Progenitor cell of endocrine pancreas (in vitro differentiated cells): ENCODE measurements at places on chromosomes 11 and 22.

- no peaks in the 10 kb centered on the region for H3K27me3 ChIP-seq
- peak overlapping the region; percentile 98 for H3K27ac ChIP-seq
- DNase-seq: no peak
Measured at GRCh38 chr11:6682591-6682935, 577 bp downstream of the MRPL17 start.

- no peaks in the 10 kb centered on the region for H3K27me3 ChIP-seq
- no peaks in the 10 kb centered on the region for H3K36me3 ChIP-seq
- peaks cover 13% of the 10 kb centered on the region for H3K4me1 ChIP-seq
- H3K27ac ChIP-seq: peak overlapping the region; percentile 96
Measured at GRCh38 chr11:124799348-124800225, 619 bp downstream of the MSANTD2 start.

DNA sequence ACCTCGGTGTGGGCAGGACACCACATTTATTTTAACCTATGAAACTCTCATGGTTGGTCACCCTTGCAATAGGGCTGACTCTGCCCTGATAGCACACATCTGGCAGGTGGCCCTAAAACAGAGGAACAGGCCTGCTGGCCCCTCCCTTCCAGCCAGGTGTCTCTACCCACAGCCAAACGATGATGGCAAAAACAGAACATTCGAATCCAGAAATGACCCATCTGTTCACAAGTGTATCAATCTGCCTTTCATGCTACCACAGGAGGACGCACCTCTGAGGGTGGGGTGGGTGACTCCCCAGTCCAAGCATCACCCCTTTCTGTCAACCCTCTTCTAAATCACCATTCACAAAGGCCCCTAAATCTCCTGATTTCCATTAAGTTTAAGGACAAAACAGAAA is 118.1 kb downstream of the ETS1 start:
- DNase-seq: no peak
- no peaks in the 10 kb centered on the region for H3K36me3 ChIP-seq
- H3K4me1 ChIP-seq: peaks cover 6% of the 10 kb centered on the region
- no peak overlapping the region for H3K4me3 ChIP-seq
- H3K27ac ChIP-seq: no peak overlapping the region

GRCh38 chr11:122101625-122102291 is 14.3 kb downstream of the BLID start:
- no peaks in the 10 kb centered on the region for H3K36me3 ChIP-seq
- DNase-seq: peak; percentile 19
- peaks cover 14% of the 10 kb centered on the region for H3K4me1 ChIP-seq
- H3K27me3 ChIP-seq: peaks cover 55% of the 10 kb centered on the region
- no peak overlapping the region for H3K4me3 ChIP-seq

DNA sequence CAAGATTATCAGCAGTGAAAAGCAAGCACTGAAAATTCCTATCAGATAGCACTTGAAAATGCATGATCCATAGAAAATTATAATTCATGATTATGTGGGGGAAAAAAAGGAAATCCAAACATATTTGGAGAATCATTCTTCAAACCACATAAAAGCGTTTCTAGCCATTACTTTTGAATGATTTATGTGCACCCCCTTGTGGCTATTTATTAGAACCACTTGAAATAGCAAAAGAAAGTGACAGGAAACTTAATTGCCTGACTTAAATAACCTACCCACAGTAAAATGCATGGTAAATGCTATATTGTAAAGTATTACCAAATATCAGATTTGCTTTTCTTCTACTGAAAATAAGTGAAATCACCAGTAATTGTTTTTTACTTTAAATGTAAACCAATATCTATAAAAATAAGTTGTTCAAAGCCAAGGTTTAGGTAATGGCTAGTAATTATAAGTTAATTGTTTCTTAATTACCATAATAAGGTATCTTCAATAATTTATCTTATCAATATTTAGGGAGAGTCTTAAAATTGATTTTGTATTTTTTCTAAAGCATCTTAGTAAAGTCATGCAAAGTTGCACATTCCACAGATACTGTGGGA is 168.5 kb downstream of the ARHGAP42 start:
- H3K27me3 ChIP-seq: no peaks in the 10 kb centered on the region
- H3K4me3 ChIP-seq: no peak overlapping the region
- no peaks in the 10 kb centered on the region for H3K36me3 ChIP-seq
- peaks cover 21% of the 10 kb centered on the region for H3K4me1 ChIP-seq
- DNase-seq: no peak

DNA sequence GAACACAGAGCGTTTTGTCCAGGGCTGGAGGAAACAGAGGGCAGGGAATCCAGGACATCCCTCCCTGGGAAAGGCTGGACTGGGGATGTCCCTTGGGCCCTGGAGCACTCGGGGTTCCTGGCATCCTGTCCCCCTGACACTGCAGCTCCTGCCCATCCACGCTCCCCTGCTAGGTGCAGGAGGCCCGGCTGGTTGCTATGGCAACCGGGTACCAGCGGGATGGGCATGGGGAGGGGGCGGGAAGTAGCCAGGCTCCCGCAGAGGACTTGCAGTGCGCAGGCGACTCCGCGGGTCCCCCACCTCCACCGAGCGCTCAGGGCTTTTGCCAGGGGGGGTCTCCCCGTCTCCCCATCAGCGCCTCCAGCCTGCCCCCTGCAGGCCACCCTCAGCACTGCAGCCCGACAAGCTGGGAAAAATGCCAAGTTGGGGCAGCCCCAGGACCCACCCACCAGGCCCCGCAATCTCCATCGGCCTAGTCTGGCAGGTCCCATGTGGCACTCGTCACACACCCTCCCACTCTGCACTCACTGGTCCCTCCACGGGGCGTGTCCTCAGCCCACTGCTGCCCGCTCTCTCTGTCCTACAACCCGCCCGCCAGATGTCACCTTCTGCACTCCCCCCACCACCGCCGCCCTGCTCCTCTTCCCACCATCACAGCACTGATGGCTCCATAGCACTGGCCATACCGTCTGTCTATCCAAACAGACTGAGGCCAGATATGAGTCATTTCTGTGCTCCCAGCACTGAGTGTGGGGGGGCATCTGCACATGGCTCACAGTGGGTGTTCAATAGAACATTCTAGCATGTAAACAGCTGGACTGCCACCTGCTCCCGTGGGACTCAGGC is 31.5 kb downstream of the KIAA0930 start:
- no peak for DNase-seq
- H3K4me3 ChIP-seq: no peak overlapping the region

DNA sequence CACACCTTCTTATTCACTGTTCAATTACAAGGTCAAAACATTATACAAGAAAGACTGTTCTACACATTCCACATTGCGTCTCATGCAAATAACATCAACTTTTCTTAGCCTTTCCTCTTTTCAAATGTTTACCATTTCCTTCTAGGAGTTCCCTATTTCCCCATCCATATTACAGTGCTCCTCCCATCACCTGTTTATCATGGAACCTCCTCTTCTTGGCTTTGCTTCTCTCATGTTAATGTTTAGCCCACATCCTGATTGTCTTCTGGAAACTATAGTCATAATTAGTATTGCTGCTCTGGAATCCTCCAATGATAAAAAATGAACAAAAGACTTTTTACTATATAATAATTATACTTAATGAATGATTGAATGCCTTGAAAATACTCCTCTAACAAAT is 21.3 kb downstream of the OR52E1 start:
- H3K4me1 ChIP-seq: peaks cover 7% of the 10 kb centered on the region
- DNase-seq: no peak
- H3K27ac ChIP-seq: no peak overlapping the region
- no peaks in the 10 kb centered on the region for H3K27me3 ChIP-seq

- H3K27me3 ChIP-seq: no peaks in the 10 kb centered on the region
- no peak overlapping the region for H3K4me3 ChIP-seq
- H3K4me1 ChIP-seq: peaks cover 9% of the 10 kb centered on the region
- no peak for DNase-seq
Measured at GRCh38 chr11:120372296-120372695, 36.1 kb downstream of the ARHGEF12 start.

GRCh38 chr11:66846671-66847091 is 3.4 kb downstream of the RCE1 start:
- H3K4me3 ChIP-seq: no peak overlapping the region
- H3K36me3 ChIP-seq: peaks cover 2% of the 10 kb centered on the region
- DNase-seq: no peak

- H3K4me1 ChIP-seq: peaks cover 1% of the 10 kb centered on the region
- no peaks in the 10 kb centered on the region for H3K36me3 ChIP-seq
- no peak overlapping the region for H3K4me3 ChIP-seq
- H3K27me3 ChIP-seq: no peaks in the 10 kb centered on the region
- no peak for DNase-seq
- no peak overlapping the region for H3K27ac ChIP-seq
Measured at GRCh38 chr11:1435820-1436467, 46.2 kb downstream of the BRSK2 start.

DNA sequence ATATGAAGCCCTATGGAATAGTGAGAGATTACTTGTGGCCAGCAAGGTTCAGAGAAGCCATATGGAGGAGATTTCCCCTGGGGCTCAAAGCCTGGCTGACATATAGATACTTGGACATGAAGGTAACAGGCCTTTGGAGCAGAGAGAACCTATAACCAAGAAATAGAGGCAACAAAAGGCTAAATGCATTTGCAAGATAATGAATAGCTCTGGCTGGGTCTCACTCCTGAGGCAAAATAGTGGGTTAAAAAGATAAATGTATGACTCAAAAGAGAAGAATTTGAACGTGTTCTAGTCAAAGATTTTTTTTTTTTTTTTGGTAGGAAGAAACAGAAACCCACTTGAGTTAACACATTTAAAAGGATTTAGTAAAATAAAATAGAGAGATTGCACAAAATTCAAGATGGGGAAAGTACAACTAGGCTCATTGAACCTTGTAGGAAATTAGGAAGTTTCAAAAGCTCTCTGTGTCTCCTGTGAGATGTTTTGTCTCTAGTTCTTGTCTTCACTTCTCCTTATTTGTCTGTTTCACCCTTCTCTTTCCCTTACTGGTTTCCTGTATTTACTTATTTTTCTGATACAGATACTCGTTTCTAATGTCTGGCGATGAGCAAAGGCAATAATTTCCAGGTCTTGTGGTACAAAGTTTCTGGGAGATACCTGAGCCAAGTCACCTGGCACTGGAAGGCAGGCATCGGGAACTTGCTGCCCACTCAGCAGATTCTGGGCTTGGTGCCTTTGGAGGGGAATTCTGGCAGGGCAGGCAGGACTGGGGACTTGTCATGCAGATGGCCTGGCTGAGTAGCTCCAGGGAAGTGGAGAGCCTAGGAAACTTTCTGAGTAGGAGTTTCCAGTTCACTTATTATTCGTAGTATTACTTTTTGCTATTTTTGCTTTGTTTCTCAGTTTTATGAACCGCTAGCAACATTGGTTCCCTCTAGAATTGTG is 49.2 kb upstream of the SESN3 start:
- H3K27me3 ChIP-seq: no peaks in the 10 kb centered on the region
- no peak overlapping the region for H3K4me3 ChIP-seq
- peaks cover 35% of the 10 kb centered on the region for H3K4me1 ChIP-seq
- no peaks in the 10 kb centered on the region for H3K36me3 ChIP-seq

- DNase-seq: no peak
- peaks cover 25% of the 10 kb centered on the region for H3K4me1 ChIP-seq
- H3K36me3 ChIP-seq: peaks cover 22% of the 10 kb centered on the region
- H3K27me3 ChIP-seq: no peaks in the 10 kb centered on the region
- no peak overlapping the region for H3K27ac ChIP-seq
Measured at GRCh38 chr22:29799217-29799680, 32.1 kb downstream of the UQCR10 start.

DNA sequence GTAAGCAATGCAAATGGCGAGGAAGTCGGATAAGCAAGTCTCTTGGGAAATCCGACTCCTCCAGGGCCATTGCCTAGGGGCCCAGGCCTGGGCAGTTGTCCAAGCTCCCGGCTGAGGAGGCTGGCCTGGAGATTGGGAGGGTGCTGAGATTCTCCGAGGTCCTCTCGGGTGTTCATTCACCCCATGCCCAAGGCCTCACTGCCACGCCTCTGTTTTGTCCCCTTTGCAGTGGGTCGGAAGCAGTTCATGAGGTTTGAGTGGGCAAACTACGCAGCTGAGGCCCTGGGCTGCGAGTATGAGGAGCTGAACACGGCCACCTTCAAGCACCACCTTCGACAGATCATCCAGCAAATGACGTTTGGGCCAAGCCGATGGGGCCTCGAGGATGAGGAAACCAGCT is 81.3 kb downstream of the MYO18B start:
- no peak for DNase-seq
- no peaks in the 10 kb centered on the region for H3K4me1 ChIP-seq

- no peaks in the 10 kb centered on the region for H3K36me3 ChIP-seq
- no peak overlapping the region for H3K4me3 ChIP-seq
- no peaks in the 10 kb centered on the region for H3K4me1 ChIP-seq
- no peak overlapping the region for H3K27ac ChIP-seq
- DNase-seq: no peak
Measured at GRCh38 chr11:4727171-4727570, 22.6 kb downstream of the MMP26 start.

- H3K4me1 ChIP-seq: peaks cover 34% of the 10 kb centered on the region
- peak within 1 kb of the TSS; percentile 94 for H3K4me3 ChIP-seq
- H3K27me3 ChIP-seq: no peaks in the 10 kb centered on the region
- peak; percentile 98 for DNase-seq
Measured at GRCh38 chr22:24951942-24952836, at the start of gene KIAA1671. Gene KIAA1671, plus strand, starts transcription at chr22:24952716. Its CDS starts 75,284 bp downstream, at chr22:25028000.

DNA sequence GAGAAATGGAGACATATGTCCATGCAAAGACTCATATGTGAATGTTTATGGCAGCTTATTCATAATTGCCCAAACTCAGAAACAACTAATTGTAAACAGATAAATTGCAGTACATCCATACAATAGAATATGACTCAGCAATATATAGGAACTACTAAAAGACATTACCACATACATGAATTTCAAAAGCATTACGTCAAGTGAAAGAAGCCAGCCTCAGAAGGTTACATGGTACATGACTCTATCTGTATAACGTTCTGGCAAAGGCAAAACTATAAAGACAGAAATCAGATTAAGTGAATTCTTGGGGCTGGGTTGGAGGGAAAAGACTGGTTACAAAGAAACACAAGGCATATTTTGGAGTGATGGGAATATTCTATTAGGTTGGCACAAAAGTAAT is 7.2 kb downstream of the KCTD21 start:
- peaks cover 2% of the 10 kb centered on the region for H3K36me3 ChIP-seq
- no peak overlapping the region for H3K27ac ChIP-seq
- H3K27me3 ChIP-seq: no peaks in the 10 kb centered on the region
- no peak overlapping the region for H3K4me3 ChIP-seq

GRCh38 chr22:29071261-29072045 is 1.4 kb upstream of the KREMEN1 start:
- H3K4me3 ChIP-seq: peak overlapping the region; percentile 73
- peaks cover 2% of the 10 kb centered on the region for H3K36me3 ChIP-seq
- peak; percentile 39 for DNase-seq
- H3K27me3 ChIP-seq: peaks cover 60% of the 10 kb centered on the region
- no peak overlapping the region for H3K27ac ChIP-seq
- peaks cover 14% of the 10 kb centered on the region for H3K4me1 ChIP-seq

GRCh38 chr22:31899669-31900068 is 44.7 kb upstream of the YWHAH start:
- H3K36me3 ChIP-seq: peaks cover 9% of the 10 kb centered on the region
- DNase-seq: no peak
- H3K4me3 ChIP-seq: no peak overlapping the region
- peak overlapping the region; percentile 56 for H3K27ac ChIP-seq

DNA sequence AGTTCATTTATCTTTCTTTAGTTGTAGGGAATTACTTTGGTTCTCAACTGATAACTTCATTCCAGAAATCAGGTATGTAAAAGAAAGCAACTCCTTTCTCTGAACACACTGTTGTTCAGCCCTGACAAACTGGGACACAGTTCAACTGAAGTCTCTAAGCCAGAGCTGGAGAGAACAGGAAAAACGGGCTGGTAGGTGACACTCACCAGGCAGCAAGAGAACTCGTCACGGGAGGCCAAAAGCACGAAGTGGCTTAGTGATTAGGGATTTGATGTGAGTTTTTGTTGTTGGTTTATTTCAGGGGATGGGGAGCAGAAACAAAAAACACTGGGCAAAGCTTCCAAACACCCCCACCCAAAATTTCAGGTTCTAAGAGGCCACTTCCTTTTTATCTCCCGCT is 54.1 kb downstream of the MYH9 start:
- H3K36me3 ChIP-seq: peaks cover 22% of the 10 kb centered on the region
- H3K4me3 ChIP-seq: no peak overlapping the region
- DNase-seq: no peak
- H3K4me1 ChIP-seq: peaks cover 44% of the 10 kb centered on the region
